ENCODE measurements at places on chromosomes 3 and 15.

- DNase-seq: peak; percentile 38
These were observed 161.8 kb upstream of the TBL1XR1 start for GRCh38 chr3:177358977-177359592.

- no peak for DNase-seq
These were observed 32.6 kb downstream of the PRKCD start for GRCh38 chr3:53193466-53194209.

DNA sequence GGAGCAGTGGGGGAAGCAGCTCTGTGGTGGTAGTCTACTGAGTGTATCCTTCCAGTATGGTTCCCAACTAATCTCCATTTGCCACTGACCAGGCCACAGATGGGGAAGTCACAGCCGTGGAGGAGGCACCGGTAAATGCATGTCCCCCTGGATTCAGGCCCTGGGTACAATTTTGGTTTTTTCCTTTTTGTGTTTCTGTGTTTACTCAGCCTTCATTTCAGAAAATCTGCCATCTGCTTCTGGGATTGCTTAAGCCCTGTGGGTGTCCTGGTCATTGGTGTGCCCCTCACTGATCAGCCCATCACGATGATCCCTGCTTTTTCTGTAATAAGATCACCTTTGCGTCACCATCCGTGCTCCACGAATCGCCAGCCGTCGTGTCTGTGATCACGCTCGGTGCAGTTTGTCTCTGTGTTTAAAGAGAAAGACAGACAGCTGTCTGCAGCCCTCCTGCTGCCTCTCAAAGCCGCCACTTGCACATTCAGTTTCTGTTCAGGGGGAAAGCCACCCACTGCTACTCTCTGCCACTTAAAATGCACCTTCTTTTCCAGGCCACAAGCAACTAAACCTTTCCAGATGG, 68.9 kb downstream of the DNASE1L3 start:
- no peak for DNase-seq

DNA sequence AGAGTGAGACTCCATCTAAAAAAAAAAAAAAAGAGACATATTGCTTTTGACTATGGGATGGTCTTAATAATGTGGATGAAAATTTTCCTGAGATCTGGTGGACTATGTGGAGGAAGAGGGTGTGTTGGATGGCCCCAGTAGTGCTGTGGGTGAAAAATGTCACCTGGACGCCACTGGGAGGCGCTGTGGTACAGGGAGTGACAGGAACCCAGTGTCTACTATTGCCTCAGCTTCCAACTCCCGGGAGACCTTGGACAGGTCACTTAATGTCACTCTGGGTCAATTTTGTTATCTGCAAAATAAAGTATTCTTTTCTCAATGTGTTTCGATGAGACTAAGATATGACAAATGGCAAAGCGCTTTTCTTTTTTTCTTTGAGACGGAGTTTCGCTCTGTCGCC, 27.7 kb upstream of the DCP1A start:
- peak; percentile 71 for DNase-seq

- DNase-seq: no peak
These were observed 193.5 kb upstream of the ZBTB20 start for GRCh38 chr3:115340586-115340985.

- no peak for DNase-seq
These were observed 575.0 kb downstream of the EDEM1 start for GRCh38 chr3:5762506-5762905.

- DNase-seq: no peak
These were observed 3.2 kb upstream of the HEG1 start for GRCh38 chr3:125058959-125059358.

GRCh38 chr3:128911911-128912310, 32.5 kb downstream of the ACAD9 start:
- no peak for DNase-seq

GRCh38 chr15:78974272-78974918, 29.5 kb upstream of the CTSH start:
- DNase-seq: no peak

GRCh38 chr15:74202452-74203401, at the start of gene STRA6:
Gene STRA6 (minus strand): TSS chr15:74202787. CDS start chr15:74202267, 520 bp downstream.
- DNase-seq: no peak

DNA sequence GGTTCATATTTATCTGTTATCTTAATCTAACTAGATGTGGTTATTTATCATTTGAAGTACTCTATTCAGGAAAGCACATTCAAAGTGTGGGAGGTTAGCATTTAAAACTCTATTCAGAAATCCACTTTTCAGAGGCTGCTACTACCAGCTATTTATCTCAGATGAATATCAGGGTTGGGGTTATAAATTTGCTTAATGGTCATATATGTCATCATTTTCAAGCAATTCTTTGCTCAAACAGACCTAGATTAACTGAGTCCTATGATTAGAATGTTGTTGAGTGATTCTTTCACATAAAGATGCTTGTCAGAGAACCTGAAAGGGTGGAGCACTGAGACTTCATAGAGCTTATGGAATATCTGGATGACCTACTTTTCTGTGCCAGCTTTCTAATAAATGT, 436.9 kb upstream of the TGFBR2 start:
- no peak for DNase-seq

DNA sequence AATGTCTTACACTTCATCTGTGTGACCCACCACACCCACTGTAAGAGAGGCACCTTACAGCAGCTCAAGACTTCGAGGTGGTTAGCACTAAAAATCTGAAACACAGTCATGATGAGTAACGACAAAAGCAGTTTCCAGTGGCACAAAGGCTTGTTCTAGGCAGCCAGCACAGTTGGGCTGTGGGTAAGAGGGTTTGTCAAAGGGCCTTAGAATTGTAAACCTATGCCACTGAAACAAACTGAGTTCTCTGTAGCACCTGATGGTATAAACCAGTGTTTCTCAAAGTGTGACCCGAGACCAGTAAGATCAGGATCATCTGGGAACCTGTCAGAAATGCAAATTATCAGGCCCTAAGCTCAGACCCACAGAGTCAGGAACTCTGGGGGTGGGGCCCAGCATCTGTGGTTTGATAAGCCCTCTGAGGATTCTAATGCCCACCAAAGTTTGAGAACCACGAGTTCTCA, 36.5 kb downstream of the DAPK2 start:
- no peak for DNase-seq

GRCh38 chr15:69731081-69731330, 278.4 kb downstream of the RPLP1 start:
- no peak for DNase-seq

DNA sequence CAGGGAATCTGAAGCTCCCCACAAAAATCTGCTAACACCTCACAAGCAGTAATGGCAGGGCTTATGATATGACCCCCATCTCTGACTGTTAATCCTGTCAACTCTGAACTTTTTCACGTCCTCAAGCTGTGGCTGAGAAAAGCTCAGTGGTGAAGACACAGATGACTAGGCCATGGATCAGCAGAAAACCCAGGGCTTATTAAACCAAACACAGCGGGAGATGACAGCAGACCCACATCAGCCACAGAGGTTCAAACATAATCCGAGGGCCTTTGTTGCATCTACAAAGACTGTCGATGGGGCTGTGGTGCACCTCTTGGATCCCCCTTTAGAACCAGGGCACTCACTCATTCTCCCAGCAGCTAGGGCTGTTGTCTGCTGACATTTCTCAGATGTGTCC, 50.4 kb downstream of the GLB1 start:
- no peak for DNase-seq

- no peak for DNase-seq
These were observed 87.7 kb downstream of the NEO1 start for GRCh38 chr15:73139744-73140553.

- no peak for DNase-seq
These were observed 65.6 kb upstream of the POLG start for GRCh38 chr15:89400116-89400781.

DNA sequence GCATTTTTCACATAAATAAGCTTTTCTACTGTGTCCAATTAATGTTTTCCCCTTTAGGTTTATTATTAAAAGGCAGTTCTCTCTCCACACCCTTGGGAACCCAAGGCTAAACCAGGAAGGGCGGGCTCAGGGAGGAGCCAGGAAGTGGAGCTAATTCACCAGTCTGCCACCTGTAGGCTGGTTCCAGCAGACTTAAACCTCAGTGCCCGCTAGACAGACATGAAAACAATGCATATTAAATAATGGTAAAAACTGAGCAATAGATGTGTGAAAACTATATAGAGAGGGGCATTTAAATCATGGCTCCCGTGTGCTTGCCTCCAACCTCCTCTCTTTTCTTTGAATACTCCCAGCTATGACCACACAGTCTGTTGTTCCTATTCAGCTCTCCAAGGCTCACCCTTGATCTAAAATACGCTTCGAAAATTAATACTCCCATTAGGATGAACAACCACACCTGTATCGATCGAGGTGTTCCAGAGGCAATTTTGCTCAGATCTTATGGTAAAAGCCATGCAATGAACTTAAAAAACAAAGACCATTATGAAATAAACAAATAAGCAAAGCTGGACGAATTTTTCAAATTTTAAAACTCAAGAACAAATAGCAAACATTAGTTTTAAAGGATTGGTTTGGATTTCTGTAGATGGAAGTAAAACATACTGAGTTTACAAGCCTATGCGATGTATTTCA, 253.3 kb downstream of the TJP1 start:
- DNase-seq: no peak

DNA sequence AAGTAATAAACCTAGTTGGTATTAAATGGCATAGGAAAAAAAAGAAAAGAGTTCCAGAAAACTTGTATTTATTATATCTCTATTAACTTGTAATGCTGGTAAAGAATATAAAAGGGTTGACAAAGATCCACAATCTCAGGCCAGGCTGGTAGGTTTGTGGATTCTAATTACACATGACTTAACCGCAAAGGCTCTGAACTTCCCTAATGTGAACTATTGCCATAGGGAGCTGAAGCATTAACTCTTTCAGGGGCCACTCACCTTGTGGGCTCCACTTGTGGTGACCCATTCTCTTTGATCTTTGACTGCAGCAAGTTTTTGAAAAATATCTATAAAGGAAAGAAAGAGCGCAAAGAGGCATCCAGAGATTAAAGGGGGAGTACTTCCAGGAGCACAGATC, 58.5 kb downstream of the NEK10 start:
- DNase-seq: no peak

DNA sequence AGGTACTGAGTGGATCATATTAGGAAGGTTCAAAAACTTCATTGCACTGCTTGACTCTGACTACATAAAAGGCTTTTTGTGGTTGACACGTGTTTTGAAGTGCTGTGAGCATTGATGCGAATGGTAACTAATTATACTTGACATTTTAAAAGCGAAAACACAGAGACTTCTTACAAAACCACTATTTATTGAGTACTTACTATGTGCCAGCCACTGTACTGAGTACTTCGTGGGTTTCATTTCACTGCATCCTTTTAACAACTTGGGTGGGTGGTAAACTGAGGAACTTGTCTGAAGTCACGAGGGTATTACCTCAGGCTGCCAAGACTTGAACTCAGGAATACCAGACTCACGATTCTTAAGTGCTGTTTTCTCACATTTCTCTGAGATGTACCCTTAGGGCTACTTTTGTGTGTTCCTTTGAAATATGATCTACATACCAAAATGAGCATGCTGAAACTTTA, 45.3 kb upstream of the PPP4R2 start:
- peak; percentile 24 for DNase-seq

DNA sequence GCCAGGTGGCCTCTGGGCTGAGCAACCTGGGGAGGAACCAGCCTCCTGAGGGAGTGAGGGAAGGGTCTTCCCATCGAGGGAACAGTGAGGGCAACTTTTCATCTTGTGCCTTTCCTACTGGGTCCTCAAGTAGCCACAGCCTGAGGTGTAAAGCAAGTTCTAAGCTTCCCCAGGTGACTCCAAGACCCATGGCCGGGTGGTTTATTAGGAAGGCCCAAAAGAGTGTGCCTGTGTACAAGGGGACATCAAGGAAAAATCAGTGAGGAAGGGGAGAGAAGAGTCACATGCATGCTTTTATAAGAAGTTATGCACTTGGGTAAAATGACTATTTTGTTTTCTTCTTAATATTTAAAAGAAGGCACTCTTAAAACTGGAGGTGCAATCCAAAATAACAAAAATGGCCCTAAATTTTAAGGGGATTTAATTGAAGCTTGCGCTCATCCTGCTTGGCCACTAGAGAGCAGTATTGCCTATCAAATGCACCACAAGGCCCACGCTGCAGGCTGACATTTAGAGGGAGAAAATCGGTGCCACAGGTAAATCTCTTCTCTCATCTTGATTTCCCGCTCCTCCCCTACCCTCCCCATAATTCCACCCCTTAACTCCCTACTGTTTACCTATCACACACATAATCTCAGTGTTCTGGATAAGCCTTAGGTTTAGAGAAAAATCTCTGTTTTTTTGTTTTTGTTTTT, 6.7 kb downstream of the NANOGP8 start:
- peak; percentile 65 for DNase-seq

DNA sequence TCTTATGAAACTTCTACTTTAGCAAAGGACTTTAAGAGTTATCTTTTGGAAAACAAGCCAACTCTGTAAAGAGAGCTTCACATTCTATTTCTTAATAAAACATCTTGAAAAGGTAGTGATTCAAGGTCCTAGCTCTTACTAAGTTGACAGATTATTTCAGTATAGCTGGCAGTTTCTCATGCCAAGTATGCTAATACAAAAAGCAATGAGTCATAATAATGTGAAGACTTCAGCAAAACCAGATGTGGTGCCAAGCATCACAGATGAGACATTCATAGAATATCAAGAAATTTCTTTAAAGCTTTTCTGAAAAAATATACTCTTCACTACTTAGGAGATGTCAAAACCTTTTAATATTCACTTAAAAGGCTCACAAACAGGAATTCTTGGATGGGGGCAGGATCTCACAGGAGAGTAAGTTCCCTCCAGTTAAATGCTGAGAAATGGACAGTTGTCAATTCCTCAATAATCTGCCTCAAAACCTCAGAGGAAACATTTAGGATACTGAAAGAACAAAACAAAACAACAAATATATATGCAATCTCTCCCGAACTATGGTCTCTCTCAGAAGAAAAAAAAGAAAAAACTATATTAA, 45.6 kb downstream of the DCBLD2 start:
- DNase-seq: no peak

DNA sequence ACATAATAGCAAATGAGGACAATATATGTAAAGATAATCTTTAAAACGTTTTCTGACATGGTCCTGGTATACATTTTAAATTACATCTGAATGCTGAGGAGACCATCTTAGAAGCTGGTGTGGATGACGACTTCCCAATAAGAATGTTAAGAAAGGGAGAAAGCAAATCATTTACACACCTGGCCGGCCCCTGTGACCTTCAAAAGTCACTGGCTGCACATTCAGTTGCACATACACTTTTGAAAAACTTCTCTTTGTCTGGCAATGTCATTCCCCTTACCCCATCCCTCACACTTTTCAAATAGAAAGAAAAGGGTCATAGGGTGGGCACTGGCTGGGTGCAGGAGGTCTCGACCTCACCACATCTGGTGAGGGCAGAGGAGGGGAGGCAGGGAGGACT, 391.0 kb downstream of the MECOM start:
- no peak for DNase-seq

DNA sequence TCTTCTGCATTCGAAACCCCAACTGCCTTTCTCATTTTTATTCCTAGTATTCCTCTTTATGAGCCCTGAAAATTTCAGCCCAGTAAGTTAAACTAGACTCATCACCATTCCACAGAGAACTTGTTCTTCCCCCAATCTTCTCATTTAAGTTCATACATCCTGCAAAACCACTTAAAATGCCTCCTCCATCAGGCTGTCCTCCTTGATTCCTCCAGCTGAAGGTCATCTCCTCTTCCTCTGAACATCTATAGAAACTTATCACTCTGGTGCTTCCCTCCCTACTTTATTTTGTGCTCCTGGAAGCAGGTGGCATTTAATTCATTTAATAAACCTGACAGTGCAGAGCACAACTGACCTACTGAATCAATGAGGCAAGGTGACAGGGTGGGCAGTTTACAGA, 38.3 kb downstream of the VGLL4 start:
- DNase-seq: no peak

- no peak for DNase-seq
These were observed 40.2 kb upstream of the MAPKBP1 start for GRCh38 chr15:41734079-41734478.
